ENCODE measurements at places on chromosomes 7 and 10.

DNA sequence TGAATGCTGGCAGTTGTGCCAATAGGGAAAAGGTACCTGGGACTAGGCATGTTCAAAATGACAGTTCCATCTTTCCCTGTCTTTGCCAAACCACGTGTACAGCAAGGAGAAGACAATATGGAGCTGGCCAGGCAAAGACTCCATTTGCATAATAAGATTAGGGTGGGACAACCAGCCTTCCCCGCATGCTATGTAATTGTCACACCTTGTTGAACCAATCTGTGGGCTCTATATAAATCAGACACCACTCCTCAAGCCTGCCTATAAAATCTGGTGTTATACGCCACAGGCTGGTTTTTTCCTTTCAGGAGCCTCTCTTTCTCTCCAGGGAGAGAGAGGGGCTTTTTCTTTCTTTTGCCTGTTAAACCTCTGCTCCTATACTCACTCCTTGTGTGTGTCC is 11.0 kb upstream of the NUB1 start:
- no peak for DNase-seq

GRCh38 chr7:34900891-34901513 is 136.3 kb downstream of the DPY19L1 start:
- DNase-seq = no peak

- DNase-seq = no peak
Measured at GRCh38 chr10:92290076-92290836, 622 bp downstream of the CPEB3 start.

GRCh38 chr10:113073549-113074189 is 123.6 kb downstream of the TCF7L2 start:
- DNase-seq = no peak

DNA sequence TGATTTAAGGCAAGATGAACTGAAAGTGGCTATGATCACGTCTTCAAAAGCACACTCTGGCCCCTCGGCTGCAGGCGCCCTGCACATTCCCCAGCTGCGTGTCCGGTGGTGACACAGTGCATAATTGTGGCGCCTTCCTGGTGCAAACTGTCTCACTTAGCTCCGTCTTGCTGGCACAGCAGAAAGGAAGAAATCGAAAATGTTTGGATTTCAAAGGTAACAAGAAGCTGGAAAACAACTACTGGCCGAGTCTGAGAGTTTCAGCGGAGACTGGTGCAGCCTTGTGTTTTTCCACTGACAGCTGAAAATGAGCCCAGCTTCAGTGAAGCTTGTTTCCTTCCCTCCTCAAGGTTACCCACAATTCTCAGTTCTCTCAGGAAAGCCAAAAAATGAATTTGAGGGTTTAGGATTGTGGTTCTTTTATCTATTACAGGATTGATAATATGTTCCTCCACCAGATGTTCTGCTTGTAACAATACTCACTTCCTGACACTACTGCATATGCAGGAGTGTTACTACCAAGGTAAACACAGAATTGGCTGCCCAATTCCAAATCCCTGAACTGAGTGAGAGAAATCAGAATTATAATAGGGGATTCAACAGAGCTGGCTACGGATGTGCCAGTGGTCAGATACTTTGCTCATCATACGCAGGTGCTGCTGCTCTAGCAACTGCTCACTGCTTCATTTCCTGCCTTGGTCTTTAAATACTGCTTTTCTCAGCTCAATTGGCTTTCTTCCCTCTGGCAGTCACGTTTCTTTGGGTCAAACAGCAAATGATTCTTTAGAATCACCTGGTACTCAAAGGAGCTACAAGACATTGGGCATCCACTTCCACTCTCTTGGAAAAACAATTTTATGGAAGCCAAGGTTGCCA is 63.7 kb downstream of the TRUB1 start:
- peak; percentile 15 for DNase-seq

DNA sequence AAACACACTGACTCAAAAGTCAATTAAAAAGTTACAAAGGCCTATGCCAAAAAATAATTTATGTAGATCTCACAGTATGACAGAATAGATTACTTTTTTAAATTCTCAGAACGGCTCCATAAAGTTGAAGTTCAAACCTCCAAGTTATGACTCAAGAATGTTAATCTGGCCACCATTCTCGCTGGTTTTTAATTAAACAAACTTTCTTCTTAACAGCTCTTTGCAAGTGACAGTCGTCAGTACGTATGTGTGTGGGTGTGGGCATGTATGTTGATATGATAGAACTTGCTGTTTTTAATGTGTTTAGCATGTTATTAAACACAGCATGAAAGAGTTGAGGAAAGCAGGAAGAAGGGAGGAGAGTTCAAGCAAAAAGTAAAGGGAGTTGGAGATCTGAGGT is 18.5 kb downstream of the PRKCQ start:
- no peak for DNase-seq

- DNase-seq = no peak
Measured at GRCh38 chr7:94088560-94088959, 84.4 kb upstream of the BET1 start.

GRCh38 chr10:76523791-76524351 is 1092.4 kb downstream of the LRMDA start:
- DNase-seq = no peak

DNA sequence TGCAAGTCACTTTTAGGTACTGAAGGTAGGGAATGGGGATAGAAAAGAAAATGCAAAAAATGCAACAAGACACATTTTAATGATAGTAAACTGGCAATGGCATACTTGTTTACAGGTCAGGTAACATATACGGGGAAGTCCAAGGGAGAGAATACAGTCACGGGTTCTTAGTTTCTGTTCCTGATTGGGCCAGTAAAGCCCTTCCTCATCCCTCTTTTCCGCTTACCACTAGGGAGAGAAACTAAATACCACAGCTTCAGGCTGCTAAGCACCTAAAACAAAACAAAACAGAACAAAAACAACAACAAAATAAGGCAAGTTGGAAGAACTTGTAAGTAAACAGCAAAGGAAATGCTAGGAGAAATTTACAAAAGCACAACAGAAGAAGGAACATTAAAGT is 65.2 kb upstream of the OGDHL start:
- no peak for DNase-seq

- DNase-seq = no peak
Measured at GRCh38 chr7:69728304-69728703, 130.0 kb downstream of the AUTS2 start.

DNA sequence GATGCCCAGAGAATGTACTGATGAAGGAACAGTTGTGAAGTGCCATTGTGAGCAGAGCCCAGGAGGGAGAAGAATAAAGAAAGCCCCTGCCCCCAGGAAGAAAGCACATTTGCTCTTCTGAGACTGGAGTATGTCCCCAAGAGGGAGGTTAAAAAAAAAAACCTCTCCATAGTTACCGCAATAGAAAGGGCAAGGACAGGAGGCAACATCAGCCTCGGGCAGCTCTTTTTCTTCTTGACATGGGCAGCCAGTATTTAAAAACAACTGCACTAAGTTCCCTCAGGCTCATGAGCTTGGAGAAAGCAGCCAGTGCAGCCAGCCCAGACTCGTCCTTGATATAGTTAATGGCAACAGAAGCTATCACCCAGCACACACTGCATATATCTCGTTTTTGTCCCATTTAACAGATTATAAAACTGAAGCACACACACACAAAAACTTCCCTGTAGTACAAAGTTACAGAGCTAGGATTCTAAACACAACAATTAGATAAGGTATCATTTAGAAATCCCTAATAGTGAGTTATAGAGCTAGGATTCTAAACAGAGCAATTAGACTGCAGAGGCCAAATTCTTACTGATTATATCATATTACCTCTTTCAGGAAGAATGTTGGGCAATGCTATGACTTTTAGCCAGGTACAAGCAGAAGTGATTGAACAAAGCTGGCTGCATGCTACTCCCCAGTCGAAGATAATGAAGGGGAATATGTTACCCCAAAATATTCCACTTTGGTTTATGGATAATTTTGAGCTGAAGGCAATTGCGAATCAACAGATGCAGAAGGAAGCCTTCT is 823.5 kb downstream of the GRID1 start:
- no peak for DNase-seq

GRCh38 chr10:80164596-80164995 is 32.1 kb downstream of the PLAC9 start:
- DNase-seq = no peak

GRCh38 chr10:79206300-79207095 is 137.7 kb downstream of the ZMIZ1 start:
- no peak for DNase-seq

DNA sequence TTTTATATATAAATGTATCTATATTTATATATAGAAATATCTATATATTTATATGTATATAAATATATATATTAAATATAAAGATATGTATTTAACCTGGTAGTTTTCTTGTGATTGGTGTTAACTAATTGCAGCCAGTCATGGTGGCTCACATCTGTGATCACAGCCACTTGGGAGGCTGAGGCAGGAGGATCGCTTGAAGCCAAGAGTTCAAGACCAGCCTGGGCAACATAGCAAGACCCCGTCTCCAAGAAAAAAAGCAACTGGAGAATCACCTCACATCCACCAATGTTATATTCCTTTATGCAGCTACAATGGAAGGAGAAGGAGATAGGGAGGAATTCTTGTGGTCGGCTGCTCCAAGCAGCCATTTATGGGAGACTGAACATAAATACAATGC is 224.9 kb downstream of the BAMBI start:
- no peak for DNase-seq

GRCh38 chr10:5540080-5540479 is 15.3 kb downstream of the CALML3 start:
- no peak for DNase-seq

DNA sequence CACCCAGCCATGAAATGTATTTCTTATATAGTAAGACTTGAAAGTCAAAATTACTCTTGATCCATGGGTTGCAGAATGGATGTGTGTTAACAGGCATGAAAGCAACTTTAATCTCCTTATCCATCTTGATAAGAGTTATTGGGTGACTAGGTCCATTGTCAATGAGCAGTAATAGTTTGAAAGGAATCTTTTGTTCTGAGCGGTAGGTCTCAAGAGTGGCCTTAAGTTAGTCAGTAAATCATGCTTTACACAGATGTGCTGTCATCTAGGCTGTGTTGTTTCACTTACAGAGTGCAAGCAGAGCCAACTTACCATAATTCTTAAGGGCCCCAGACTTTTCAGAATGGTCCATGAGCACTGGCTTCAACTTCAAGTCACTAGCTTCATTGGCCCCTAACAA is 51.2 kb downstream of the KIAA1549 start:
- no peak for DNase-seq

- no peak for DNase-seq
Measured at GRCh38 chr7:142381727-142382390, 124.0 kb upstream of the PRSS58 start.

DNA sequence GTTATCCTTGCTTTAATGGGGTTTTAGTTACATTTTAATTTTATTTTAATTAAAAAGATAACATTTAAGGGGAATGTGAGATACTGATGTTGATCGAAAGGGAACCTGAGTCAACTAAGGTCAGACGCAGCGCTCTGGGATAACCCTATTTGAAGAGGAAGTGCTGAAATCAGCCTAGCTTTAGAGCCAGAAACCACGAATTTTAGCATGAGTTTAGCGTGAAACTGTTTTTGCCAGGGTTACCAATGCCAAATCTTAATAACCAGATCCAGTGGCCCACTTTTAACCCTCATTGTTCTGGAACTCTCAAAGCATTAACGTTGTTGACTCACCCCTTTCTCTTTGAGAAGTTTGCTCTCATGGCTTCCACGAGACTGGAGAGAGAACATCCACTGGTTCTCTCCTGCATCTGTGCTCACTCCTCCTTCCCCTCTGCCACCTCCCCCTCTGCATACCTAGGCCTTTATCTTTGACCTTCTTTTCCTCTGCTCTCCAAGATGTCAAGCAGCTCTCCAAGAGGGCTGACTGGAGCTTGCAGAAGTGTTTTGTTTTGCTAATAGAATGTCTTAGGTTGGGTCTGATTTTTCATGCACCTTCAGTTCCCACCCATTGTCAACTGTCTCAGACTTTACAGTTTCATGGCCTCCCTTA is 198.3 kb upstream of the CELF2 start:
- no peak for DNase-seq

- no peak for DNase-seq
Measured at GRCh38 chr7:158525648-158526484, 61.8 kb downstream of the PTPRN2 start.

GRCh38 chr7:3112479-3113134 is 68.9 kb upstream of the CARD11 start:
- no peak for DNase-seq

GRCh38 chr7:25624833-25625232 is 396.5 kb upstream of the NPVF start:
- no peak for DNase-seq

DNA sequence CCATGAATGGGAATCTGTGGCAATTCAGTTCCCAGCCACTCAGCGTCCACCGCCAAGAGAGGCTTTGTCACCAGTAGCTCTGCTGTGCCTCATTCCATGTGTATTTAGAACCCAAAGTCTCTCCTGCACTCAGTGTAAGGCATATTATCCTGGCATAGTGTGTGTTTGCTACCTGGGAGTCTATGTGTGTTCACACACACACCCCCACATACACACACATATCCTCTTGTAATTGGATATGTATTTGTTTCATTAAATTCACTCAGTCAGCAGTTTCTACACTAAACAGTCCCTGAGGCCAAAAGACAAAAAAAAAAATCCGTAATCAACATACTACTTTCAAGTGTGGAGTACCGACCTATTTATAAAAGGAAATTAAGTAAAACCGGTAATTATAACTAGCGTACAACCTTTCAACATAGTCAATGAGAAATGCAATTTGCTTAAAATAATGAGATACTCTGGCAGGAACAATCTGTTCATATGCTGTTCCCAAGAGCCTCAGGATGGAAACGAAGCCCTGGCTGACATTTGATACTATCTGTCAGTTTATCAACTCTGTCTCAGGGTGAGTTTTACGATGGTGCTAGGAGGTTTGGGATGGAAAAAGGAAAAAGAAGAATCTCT is 425.8 kb upstream of the CELF2 start:
- DNase-seq = no peak

All from GM12892 (cell line).